ENCODE measurements at places on chromosomes 3 and 15.

- no peak overlapping the region for H3K27ac ChIP-seq
- no peak for DNase-seq
- no peaks in the 10 kb centered on the region for H3K4me1 ChIP-seq
- H3K27me3 ChIP-seq: no peaks in the 10 kb centered on the region
- H3K36me3 ChIP-seq: no peaks in the 10 kb centered on the region
Observed at GRCh38 chr3:171264758-171265157, 195.4 kb downstream of the TNIK start.

DNA sequence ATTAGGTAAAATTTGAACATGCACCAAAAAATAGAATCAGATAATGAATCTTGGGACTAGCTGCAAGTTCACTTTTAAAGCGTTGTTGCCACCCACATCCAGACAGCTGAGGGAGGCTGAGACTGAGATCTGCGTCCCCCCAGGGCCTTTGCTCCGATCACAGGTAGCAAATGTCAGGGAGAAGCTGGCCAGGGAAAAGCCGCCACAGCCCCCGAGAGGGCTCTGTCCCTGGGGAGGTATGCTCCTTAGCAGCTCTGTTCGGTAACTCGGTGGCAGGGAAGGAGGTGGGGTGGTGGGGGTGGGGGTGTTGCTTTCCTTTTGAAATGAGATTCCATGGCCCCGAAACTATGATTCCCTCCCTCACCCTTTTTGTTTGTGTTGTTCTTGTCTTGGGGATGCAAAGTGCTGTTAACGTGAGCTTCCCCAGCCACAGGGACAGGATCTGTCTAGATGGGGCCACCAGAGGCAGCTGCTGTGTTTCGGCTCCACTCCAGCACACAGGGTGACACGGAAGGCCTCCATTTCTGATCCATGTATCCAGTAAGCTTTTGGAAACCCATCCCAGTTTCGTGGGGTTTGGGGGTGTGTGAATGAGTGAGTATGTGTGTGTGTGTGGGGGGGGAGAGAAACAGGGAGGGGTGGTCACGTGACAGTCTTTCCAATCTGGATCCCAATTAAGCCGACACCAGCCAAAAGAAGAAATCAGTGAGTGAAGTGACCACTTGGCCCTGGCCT lies 1.1 kb upstream of the MINAR1 start:
- no peaks in the 10 kb centered on the region for H3K36me3 ChIP-seq
- DNase-seq: no peak
- H3K27ac ChIP-seq: no peak overlapping the region
- peaks cover 68% of the 10 kb centered on the region for H3K27me3 ChIP-seq
- peak overlapping the region; percentile 67 for H3K4me3 ChIP-seq

DNA sequence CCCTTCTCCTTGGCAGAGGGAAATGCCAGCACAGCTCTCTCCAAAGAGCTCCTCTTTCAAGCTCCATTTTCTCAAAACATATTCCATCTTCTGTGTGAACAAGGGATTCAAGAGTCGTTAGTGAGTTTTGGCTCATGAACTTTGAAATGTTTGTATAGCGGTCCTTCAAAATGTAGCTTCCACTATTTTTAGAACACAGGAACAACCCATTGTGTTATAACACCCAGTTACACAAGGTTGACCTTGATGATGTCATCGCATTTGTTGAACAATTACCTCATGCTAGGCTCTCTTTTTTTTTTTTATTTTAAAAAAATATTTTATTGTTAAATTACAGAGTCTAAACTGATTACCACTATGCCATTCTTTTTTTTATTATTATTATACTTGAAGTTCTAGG lies 251.7 kb downstream of the THSD4 start:
- no peaks in the 10 kb centered on the region for H3K27me3 ChIP-seq
- no peak overlapping the region for H3K4me3 ChIP-seq
- no peaks in the 10 kb centered on the region for H3K36me3 ChIP-seq
- no peak overlapping the region for H3K27ac ChIP-seq
- H3K4me1 ChIP-seq: no peaks in the 10 kb centered on the region

GRCh38 chr3:111797171-111797615 lies 61.9 kb upstream of the PHLDB2 start:
- H3K4me3 ChIP-seq: no peak overlapping the region
- H3K27ac ChIP-seq: no peak overlapping the region

GRCh38 chr15:39269352-39269751 lies 311.5 kb upstream of the THBS1 start:
- no peak overlapping the region for H3K4me3 ChIP-seq
- no peaks in the 10 kb centered on the region for H3K36me3 ChIP-seq
- no peak for DNase-seq
- H3K4me1 ChIP-seq: peaks cover 43% of the 10 kb centered on the region
- no peaks in the 10 kb centered on the region for H3K27me3 ChIP-seq

- H3K27me3 ChIP-seq: peaks cover 5% of the 10 kb centered on the region
- H3K27ac ChIP-seq: no peak overlapping the region
- H3K4me1 ChIP-seq: peaks cover 13% of the 10 kb centered on the region
- DNase-seq: no peak
Observed at GRCh38 chr3:38538773-38539353, 42.7 kb downstream of the EXOG start.

- H3K27ac ChIP-seq: peak overlapping the region; percentile 90
- no peak overlapping the region for H3K4me3 ChIP-seq
- peaks cover 46% of the 10 kb centered on the region for H3K4me1 ChIP-seq
- H3K36me3 ChIP-seq: peaks cover 35% of the 10 kb centered on the region
- no peak for DNase-seq
- H3K27me3 ChIP-seq: no peaks in the 10 kb centered on the region
Observed at GRCh38 chr3:11591391-11592282, 52.1 kb downstream of the VGLL4 start.

DNA sequence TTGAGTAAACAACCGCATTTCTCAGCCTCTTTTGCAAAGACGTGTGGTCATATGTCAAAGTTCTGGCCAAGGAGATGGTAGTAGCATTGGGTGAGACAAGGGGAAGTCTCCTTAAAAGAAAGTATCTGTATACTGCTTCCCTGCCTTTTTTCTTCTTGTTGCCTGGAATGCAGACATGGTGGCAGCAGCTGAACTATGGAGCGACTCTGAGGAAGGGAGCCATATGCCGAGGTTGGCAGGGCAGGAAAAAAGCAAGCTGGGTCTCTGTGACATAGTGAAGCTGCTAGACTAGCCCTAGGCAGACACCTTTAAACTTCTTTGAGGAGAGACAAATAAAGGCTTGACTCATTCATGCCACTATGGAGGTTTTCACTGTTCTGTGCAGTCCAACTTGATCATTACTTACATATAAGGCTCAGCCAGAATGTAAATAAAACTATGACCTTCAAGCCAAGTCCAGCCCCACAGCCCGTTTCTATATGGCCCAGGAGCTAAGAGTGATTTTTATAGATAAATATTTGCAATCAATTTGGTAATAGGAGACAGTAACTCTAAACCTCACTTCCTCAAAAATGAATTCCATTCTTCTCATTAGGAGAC lies 30.6 kb upstream of the PRICKLE2 start:
- H3K36me3 ChIP-seq: no peaks in the 10 kb centered on the region
- H3K4me3 ChIP-seq: no peak overlapping the region
- H3K27ac ChIP-seq: no peak overlapping the region
- H3K4me1 ChIP-seq: peaks cover 4% of the 10 kb centered on the region
- no peak for DNase-seq

- no peak overlapping the region for H3K4me3 ChIP-seq
- H3K4me1 ChIP-seq: no peaks in the 10 kb centered on the region
Observed at GRCh38 chr3:35648347-35648746, 9.0 kb downstream of the ARPP21 start.

DNA sequence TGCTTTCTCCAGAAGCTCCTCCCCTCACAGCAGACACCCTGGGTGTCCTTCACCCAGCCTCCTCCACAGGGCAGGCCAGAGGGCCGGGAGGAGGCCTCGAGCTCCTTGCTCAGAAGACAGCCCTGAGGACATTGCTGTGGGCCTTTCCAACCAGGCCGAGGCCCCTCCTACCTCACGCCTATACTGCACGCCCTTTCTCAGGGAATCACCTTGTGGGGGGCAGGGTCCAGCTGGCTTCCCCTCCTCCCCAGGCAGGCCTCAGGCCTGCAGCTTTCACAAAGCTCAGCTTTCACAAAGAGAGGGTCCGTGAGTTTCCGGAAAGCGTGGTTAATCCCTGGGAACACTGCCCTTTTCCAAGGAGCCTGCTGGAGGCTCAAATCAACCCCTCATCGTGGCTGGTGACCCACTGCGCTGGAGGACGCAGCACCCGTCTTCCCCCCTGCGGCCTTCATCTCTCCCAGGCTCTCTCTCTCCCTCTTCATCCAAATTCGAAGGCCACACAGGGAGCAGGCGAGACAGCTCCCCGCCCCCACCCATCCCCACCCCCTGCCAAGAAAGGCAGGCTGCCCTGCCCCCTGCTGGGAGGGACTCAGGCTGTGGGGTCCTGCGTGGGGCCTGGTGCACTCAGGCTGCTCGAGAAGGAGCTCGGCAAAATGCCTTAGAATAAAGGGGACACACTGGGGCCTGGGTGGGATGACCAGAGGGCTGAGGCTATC lies 79.4 kb downstream of the OCA2 start:
- DNase-seq: no peak
- no peaks in the 10 kb centered on the region for H3K27me3 ChIP-seq
- no peak overlapping the region for H3K4me3 ChIP-seq
- H3K27ac ChIP-seq: no peak overlapping the region
- H3K4me1 ChIP-seq: no peaks in the 10 kb centered on the region

DNA sequence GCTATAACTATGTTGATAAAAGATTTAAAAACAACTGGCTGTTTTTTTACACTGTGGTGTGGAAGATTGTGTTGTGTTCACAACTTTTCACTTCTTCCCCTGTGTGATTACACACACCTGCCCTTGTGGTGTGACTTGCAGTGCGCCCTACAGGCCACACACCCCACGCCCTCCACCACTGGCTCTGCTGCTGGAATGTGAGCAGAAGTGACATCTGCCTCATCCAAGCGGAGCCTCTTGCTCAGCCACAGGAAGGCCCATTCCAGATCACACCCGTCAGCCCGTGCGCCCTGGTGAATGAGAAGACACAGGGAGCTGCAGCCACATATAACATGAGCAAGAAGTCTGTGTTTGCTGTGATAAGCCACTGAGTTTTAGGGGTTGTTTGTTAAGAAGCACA lies 7.0 kb downstream of the CCR2 start:
- no peak for DNase-seq
- no peaks in the 10 kb centered on the region for H3K4me1 ChIP-seq
- no peak overlapping the region for H3K27ac ChIP-seq
- no peaks in the 10 kb centered on the region for H3K36me3 ChIP-seq
- H3K27me3 ChIP-seq: peaks cover 48% of the 10 kb centered on the region

DNA sequence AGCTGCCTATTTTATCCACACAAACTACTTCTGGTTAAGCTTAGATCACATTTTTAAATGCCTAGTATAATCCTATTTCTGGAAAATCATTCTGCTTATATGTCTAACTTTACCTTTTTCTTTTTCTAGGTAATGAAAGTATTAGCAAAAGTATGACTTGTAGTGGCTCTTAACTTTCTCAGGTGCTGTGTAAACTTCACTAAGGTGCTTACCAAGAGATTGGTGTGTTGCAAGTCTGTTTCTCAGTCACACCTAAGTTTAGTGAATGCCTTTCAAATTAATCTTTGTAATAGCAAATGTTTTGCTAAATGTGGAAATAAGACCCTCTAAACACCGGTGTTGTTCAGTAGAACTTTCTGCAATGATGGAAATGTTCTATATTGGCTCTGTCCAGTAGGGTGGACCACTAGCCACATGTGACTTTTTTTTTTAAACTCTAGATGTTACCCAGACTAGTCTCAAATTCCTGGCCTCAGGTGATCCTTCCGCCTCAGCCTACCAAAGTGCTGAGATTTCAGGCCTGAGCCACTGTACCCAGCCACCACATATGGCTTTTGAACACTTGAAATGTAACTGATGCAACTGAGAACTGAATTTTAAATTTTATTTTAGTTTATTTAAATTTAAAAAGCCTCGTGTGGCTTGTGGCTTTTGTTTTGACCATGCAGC lies 22.0 kb downstream of the ARL13B start:
- H3K4me1 ChIP-seq: no peaks in the 10 kb centered on the region
- DNase-seq: no peak
- no peak overlapping the region for H3K27ac ChIP-seq
- H3K36me3 ChIP-seq: no peaks in the 10 kb centered on the region
- no peaks in the 10 kb centered on the region for H3K27me3 ChIP-seq
- no peak overlapping the region for H3K4me3 ChIP-seq

DNA sequence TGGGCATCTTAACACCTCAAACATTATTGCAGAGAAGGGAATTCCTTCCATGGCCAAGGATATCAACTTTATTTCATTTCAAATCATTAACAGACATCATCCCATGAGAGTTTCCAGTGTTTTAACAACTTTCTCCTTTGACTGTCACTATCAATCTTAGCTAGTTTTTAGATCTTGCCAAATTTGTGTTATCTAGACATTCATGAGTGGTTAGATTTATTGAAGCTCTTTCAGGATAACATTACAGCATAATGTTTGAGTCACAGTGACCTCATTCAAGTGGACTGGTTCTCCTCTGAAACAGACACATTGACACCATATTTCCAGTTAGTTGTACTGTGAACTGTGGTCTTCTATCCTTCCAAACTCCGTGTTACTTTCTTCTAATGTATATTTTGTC lies 8.6 kb upstream of the TNFAIP8L3 start:
- no peak overlapping the region for H3K4me3 ChIP-seq
- peak overlapping the region; percentile 35 for H3K27ac ChIP-seq
- no peak for DNase-seq

DNA sequence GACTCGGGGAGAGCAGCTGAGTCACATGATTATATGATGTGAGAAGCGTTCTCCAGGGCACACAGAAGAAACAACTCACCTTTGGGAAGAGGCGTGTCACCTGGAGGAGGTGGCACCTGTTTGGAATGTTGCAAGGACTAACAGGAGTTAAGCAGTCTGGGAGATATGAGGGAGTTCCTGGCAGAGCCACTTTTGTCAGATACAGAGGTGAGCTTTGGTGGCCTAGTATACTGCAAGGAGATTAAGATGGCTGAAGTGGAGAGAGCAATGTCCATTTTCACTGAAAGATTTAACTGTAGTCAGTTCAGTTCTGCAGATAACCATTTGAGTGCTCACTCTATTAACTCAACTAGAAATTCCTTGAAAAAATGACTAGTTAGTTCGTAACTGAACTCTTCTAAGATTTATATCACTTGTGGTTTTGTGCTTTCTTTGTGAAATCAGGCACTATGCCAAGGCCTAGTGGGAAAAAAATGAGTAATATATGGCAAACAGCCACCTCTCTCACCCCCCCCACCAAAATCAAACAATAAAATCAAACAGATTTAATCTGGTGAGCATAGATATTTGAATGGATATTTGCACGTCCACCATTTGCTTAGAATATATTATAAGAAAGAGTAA lies 61.3 kb downstream of the CRYBG3 start:
- H3K36me3 ChIP-seq: no peaks in the 10 kb centered on the region
- no peaks in the 10 kb centered on the region for H3K27me3 ChIP-seq

DNA sequence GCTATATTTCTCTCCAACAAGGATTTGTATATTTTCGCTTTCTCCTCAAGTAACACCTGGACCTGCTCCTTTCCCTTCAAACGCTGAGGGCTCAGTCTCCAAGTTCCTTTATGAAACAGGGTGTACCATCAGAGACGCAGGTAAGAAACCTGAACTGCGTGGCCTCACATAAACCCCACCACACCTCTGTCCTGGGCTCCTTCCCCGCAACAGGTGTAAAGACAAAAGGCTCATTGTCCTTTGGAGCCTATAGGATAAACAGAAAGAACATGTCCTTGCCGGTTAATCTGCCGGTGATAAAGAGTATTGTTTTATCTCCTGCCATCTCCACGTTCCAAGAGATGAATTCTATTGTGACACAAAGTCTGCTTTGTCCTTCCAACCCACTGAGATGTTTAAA lies 111.8 kb upstream of the ADAMTS9 start:
- no peak overlapping the region for H3K27ac ChIP-seq
- H3K4me3 ChIP-seq: no peak overlapping the region
- H3K4me1 ChIP-seq: no peaks in the 10 kb centered on the region
- no peak for DNase-seq

All from osteoblast (primary cell).